ENCODE measurements at places on chromosomes 11 and 22. TPM values are rescaled to one million over a fixed set of nuclear protein-coding genes. Genes with fewer than 3 reads are reported as not detected.
A peak's percentile ranks its signal among the peaks of the same experiment; 100 is the strongest.

PLAAT5 gene
- total RNA-seq, result not detected

UCP3 gene
- 11.0 TPM for total RNA-seq

DNA sequence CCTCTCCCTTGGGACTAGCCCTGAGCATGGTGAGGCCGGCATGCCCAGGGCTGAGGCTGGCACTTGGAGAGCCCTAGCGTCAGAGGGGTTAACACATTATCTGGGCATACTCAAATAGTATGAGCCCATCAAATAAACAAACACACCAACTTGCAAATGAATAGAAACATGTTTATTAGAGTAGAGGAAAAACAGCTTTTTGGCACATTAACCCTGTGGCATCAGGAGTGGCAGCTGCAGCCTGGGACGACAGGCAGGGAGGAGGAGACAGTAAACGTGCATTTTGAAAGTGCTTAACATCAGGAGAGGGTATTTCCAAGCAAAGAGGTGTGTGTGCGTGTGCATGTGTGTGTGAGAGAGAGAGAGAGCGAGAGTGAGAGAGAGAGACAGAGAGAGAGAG is 684.9 kb downstream of the NTM start:
- H3K27me3 ChIP-seq, result no peaks in the 10 kb centered on the region
- no peak overlapping the region for H3K27ac ChIP-seq
- H3K36me3 ChIP-seq, result no peaks in the 10 kb centered on the region
- H3K4me1 ChIP-seq, result no peaks in the 10 kb centered on the region
- no peak for DNase-seq
- no peak overlapping the region for H3K4me3 ChIP-seq

DNA sequence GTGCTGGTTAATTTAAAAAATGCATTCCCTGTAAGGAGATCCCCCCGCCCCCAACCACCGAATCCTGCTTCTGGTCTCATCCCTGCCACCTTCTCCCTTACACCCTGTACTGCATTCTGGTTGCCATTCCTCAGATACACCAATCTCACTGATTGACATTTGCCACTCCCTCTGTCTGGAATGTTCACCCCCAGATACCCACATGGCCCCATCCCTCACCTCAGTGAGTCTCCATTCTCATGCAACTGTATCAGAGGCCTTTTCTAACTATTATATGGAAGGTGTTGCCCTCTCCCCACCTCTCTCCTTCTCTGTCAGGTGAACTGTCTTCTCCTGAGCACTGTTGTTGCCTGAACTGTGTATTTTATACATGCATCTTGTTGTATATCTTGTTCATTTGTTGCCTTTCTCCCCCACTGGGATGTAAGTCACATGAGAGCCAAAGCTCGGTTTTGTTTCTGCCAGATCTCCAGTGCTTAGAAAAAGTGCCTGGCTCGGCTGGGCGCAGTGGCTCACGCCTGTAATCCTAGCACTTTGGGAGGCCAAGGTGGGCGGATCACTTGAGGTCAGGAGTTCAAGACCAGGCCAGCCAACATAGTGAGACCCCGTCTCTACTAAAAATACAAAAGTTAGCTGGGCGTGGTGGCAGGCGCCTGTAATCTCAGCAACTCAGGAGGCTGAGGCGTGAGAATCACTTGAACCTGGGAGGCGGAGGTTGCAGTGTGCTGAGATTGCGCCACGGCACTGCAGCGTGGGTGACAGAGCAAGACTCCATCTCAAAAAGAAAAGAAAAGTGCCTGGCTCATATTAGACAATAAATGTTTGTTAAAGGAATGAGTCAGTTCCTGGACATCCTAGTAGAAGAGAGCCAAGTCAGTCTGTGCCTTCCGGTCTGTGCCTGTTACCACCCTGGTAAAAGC is 61.0 kb downstream of the TNRC6B start:
- no peak for DNase-seq
- no peaks in the 10 kb centered on the region for H3K27me3 ChIP-seq
- H3K36me3 ChIP-seq, result peaks cover 6% of the 10 kb centered on the region
- peaks cover 39% of the 10 kb centered on the region for H3K4me1 ChIP-seq
- no peak overlapping the region for H3K4me3 ChIP-seq

DNA sequence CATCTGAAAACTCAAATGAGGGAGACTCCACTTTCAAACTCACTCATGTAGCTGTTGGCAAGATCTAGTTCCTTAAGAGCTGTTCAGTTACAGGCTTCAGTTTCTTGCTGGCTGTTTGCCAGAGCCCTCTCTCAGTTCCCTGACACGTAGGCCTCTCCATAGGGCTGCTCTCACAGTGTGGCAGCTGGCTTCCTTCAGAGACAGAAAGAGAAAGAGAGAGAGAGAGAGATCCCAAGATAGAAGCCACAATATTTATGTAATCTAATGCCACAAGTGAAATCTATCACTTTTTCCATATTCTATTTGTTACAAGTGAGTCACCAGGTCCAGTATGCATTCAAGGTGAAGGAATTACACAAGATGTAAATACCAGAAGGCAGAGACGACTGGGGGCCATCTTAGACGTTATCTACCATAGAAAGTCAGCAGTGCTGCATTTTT is 168.8 kb downstream of the RCN1 start:
- no peaks in the 10 kb centered on the region for H3K4me1 ChIP-seq
- H3K27me3 ChIP-seq, result no peaks in the 10 kb centered on the region
- H3K27ac ChIP-seq, result no peak overlapping the region
- DNase-seq, result no peak
- no peaks in the 10 kb centered on the region for H3K36me3 ChIP-seq

DNA sequence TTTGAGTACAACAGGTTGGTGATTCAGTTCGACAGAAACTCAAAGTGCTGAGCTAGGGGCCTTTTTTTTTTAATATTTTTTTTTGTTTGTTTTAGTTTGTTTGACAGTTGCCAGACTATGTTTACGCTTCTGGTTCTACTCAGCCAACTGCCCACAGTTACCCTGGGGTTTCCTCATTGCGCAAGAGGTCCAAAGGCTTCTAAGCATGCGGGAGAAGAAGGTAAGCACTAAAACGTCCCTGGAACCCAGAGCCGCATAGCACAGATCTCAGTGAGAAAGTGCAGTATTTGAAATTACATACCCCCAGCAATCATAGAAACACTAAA is 649 bp downstream of the PRRG4 start:
- H3K4me3 ChIP-seq, result peak overlapping the region; percentile 55
- H3K36me3 ChIP-seq, result no peaks in the 10 kb centered on the region
- no peak for DNase-seq

DNA sequence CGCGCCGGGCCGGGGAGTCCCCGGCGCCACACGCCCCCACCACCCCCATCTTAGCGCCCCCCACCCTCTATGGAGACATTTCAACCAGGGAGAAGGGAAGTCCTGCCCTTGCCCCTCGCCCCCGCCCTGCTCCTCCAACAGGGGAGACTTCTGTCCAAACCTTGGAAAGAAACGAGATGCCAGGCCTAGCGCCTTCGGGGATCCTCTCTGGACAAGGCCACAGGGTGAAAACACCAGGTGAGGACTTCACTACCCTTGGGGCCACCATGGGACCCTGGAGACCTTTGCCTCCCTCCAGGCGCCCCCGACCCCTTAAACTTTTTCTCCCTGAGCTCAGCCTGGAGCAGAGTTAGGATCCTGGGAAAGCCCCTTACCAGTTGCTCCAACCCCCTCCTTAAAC is 11.6 kb upstream of the NPAS4 start:
- H3K27ac ChIP-seq, result no peak overlapping the region
- peaks cover 6% of the 10 kb centered on the region for H3K4me1 ChIP-seq
- DNase-seq, result no peak
- H3K4me3 ChIP-seq, result no peak overlapping the region

APBB1 gene
- 31.4 TPM for total RNA-seq

SYT7 gene
- total RNA-seq, result not detected

IGLL1 gene
- not detected for total RNA-seq

GRCh38 chr11:129864811-129865210 is 30.6 kb downstream of the NFRKB start:
- no peak for DNase-seq
- H3K36me3 ChIP-seq, result peaks cover 2% of the 10 kb centered on the region
- H3K4me1 ChIP-seq, result no peaks in the 10 kb centered on the region
- H3K27ac ChIP-seq, result no peak overlapping the region
- H3K27me3 ChIP-seq, result no peaks in the 10 kb centered on the region

- no peak for DNase-seq
- H3K4me3 ChIP-seq, result no peak overlapping the region
- H3K4me1 ChIP-seq, result peaks cover 20% of the 10 kb centered on the region
- H3K27me3 ChIP-seq, result no peaks in the 10 kb centered on the region
- H3K27ac ChIP-seq, result no peak overlapping the region
These were observed 3.4 kb downstream of the SPTBN2 start for GRCh38 chr11:66725647-66726046.

GRCh38 chr11:111573821-111574249 is 28.4 kb upstream of the SIK2 start:
- DNase-seq, result no peak
- H3K36me3 ChIP-seq, result no peaks in the 10 kb centered on the region
- H3K4me1 ChIP-seq, result no peaks in the 10 kb centered on the region
- no peak overlapping the region for H3K27ac ChIP-seq
- H3K4me3 ChIP-seq, result no peak overlapping the region

C11orf91 gene
- total RNA-seq, result not detected

- peaks cover 14% of the 10 kb centered on the region for H3K27me3 ChIP-seq
- peaks cover 20% of the 10 kb centered on the region for H3K4me1 ChIP-seq
- no peaks in the 10 kb centered on the region for H3K36me3 ChIP-seq
- H3K4me3 ChIP-seq, result peak overlapping the region; percentile 54
- peak; percentile 60 for DNase-seq
These were observed 237.4 kb downstream of the TTC28 start for GRCh38 chr22:28442264-28442710.

GPR83 gene
- total RNA-seq, result 0.37 TPM

- no peaks in the 10 kb centered on the region for H3K36me3 ChIP-seq
- no peaks in the 10 kb centered on the region for H3K4me1 ChIP-seq
- H3K27ac ChIP-seq, result no peak overlapping the region
- H3K4me3 ChIP-seq, result no peak overlapping the region
These were observed 11.0 kb downstream of the OR51E1 start for GRCh38 chr11:4654635-4655369.

DNA sequence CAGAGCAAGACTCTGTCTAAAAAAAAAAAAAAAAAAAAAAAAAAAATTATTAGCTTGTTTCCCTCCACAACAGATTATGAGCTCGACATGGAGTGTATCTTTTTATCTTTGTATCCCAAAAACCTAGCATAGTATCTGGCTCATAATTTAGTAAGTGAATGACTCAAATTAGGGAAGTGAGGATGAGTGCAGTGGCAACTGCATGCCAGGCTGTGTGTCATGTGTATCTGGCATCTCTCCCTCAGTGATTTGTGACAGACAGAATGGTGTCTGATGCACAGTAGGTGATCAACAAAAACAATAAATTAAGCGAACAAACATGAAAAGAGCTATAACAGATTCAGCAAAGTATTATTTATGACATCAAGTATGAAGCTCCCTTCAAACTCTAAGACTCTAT is 7.2 kb downstream of the STK33 start:
- DNase-seq, result no peak
- no peaks in the 10 kb centered on the region for H3K4me1 ChIP-seq
- H3K4me3 ChIP-seq, result no peak overlapping the region

- no peaks in the 10 kb centered on the region for H3K27me3 ChIP-seq
- no peaks in the 10 kb centered on the region for H3K36me3 ChIP-seq
- no peak overlapping the region for H3K27ac ChIP-seq
- no peak overlapping the region for H3K4me3 ChIP-seq
- DNase-seq, result no peak
These were observed 11.3 kb upstream of the APOL4 start for GRCh38 chr22:36212901-36213300.

GRCh38 chr11:92588393-92588792 is 363.8 kb downstream of the FAT3 start:
- no peak for DNase-seq
- H3K36me3 ChIP-seq, result no peaks in the 10 kb centered on the region
- no peak overlapping the region for H3K4me3 ChIP-seq
- H3K4me1 ChIP-seq, result no peaks in the 10 kb centered on the region

- H3K4me1 ChIP-seq, result no peaks in the 10 kb centered on the region
- H3K4me3 ChIP-seq, result no peak overlapping the region
- no peak overlapping the region for H3K27ac ChIP-seq
- peaks cover 26% of the 10 kb centered on the region for H3K36me3 ChIP-seq
- DNase-seq, result no peak
- no peaks in the 10 kb centered on the region for H3K27me3 ChIP-seq
These were observed 21.6 kb upstream of the TEF start for GRCh38 chr22:41360126-41360525.

DNA sequence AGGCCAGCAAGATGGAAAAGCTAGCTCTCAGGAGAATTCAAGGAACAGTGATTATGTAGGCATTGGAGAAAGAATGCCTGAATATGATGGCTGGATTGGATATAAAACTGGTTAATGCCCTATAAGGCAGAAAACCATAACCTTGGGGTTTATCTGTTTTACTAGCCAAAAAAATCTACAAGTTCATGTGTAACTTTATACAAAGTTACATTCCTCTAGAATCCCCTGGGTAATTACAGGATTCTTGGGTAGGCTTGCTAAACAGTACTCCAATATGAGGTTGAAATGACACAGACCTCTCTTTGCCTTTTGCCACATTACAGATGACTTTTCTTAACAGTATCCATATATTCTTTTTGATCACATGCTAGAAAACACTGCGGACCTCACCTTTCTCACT is 26.0 kb downstream of the TSPAN18 start:
- H3K27ac ChIP-seq, result no peak overlapping the region
- no peaks in the 10 kb centered on the region for H3K27me3 ChIP-seq
- no peaks in the 10 kb centered on the region for H3K36me3 ChIP-seq
- H3K4me1 ChIP-seq, result no peaks in the 10 kb centered on the region
- H3K4me3 ChIP-seq, result no peak overlapping the region

- peak overlapping the region; percentile 64 for H3K4me3 ChIP-seq
- H3K27me3 ChIP-seq, result peaks cover 31% of the 10 kb centered on the region
These were observed 439 bp downstream of the YAP1 start for GRCh38 chr11:102110761-102111010.

DNA sequence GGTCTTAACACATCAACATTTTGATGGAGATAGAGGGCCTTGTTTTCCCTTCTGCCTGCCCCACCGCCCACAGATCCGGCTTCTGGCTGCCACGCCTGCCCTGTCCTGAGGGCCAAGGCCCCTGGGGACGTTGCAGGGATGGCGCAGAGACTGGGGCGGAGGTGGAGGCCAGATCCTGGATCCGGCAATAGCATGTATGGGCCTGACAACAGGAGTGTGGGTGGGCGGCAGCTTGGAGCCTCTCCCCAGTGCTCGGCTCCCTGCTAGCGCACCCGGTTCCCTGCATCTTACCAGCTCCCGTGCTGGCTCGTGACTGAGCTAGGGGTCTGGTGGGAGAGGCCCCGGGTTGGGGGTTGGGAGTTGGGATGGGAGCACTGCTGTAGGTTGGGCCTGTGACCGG is 95.6 kb downstream of the ZBTB16 start:
- H3K4me3 ChIP-seq, result no peak overlapping the region
- H3K4me1 ChIP-seq, result peaks cover 34% of the 10 kb centered on the region
- no peaks in the 10 kb centered on the region for H3K36me3 ChIP-seq
- no peak for DNase-seq
- H3K27ac ChIP-seq, result no peak overlapping the region

SLC37A4 gene
- total RNA-seq, result 14.3 TPM

DNA sequence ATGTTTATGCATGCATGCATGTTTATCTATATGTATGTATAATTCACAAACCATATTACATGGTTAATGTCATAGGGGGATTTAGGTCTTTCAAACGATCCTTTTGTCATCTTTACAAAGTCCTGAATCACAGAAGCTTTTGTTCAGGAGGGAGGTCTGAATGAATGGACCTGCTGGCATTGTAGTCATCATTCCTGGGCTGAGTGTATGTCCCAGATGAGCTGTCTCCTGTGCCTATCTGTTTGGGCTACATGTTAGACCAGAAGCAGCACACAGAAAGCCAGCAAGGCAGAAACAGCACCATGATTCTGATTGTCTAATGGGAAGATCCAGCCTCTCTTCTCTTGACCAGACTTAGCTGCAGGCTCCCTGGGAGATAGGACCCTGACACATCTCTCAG is 69.5 kb downstream of the ADM start:
- H3K27ac ChIP-seq, result no peak overlapping the region
- no peaks in the 10 kb centered on the region for H3K4me1 ChIP-seq
- H3K27me3 ChIP-seq, result no peaks in the 10 kb centered on the region
- DNase-seq, result no peak
- H3K4me3 ChIP-seq, result no peak overlapping the region
